NAMALWA (cell line): ENCODE measurements at places on chromosomes 11 and 22.
A peak's percentile ranks its signal among the peaks of the same experiment; 100 is the strongest.

- no peak for DNase-seq
Observed at GRCh38 chr22:32920032-32920628, 118.6 kb downstream of the TIMP3 start.

GRCh38 chr11:18526521-18527296 lies at the start of gene TSG101:
Gene TSG101 (minus strand): TSS chr11:18526942. CDS start chr11:18526816, 126 bp downstream.
- DNase-seq: peak; percentile 95

DNA sequence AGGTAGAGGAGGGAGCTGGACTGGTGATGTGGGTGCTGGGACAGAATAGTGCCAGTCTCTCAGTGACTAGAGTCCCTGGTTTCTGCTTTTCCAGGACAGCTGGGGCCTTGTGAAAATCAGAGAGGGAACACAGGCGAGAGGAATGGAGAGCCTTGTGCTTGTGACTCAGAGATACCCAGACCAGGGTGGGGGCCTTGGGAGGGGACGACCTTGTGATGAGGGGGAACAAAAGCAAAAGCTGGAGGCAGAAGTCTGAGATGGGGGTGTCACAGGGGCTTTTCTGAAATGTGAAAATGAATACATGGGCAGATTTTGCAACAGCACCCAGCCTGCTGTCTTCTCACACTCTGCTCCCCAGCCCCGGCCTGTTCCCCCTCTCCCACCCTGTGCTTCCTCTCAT lies 3.4 kb upstream of the NR1H3 start:
- DNase-seq: no peak

- no peak for DNase-seq
Observed at GRCh38 chr11:130872102-130872501, 44.2 kb downstream of the SNX19 start.

GRCh38 chr11:17026487-17027082 lies 12.4 kb upstream of the PLEKHA7 start:
- DNase-seq: no peak

GRCh38 chr11:32030875-32031503 lies 59.9 kb upstream of the RCN1 start:
- no peak for DNase-seq

DNA sequence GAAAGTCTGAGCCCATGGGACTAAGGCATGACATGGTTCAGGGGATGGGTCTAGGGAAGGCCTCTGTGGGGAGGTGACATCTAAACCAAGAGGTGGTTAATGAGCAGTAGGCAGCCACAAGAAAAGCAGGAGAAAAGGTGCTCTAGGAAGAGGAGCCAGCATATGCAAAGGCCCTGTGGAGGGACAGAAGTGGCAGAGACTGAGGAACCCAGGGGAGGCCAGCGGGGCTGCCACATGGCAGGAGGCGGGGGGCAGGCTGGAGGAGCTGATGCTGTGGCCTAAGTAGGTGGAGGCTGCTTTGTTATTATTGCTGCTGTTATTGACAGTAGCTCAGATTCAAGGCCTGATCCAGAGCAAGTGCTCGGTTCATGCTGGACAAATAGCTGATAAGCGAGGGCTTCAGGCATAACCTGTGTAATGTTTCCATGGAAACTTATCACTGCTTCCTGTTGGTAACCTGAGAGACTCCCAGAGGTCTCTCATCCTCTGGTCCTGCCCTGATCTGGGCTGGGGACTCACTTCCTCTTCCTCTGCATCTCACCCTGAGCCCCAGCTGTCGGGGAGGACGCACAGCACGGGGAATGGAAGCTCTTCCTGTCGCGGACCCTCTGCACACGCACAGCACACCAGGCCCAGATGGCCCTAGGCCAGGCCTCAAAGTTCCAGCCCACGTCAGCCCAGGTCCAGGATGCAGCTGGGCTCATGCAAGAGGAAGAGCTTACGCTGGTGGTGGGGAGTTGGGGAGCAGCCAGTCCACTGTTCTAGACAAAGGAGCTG lies 75.2 kb upstream of the TP53I11 start:
- peak; percentile 53 for DNase-seq

GRCh38 chr11:33656768-33657167 lies 43.9 kb downstream of the C11orf91 start:
- no peak for DNase-seq

DNA sequence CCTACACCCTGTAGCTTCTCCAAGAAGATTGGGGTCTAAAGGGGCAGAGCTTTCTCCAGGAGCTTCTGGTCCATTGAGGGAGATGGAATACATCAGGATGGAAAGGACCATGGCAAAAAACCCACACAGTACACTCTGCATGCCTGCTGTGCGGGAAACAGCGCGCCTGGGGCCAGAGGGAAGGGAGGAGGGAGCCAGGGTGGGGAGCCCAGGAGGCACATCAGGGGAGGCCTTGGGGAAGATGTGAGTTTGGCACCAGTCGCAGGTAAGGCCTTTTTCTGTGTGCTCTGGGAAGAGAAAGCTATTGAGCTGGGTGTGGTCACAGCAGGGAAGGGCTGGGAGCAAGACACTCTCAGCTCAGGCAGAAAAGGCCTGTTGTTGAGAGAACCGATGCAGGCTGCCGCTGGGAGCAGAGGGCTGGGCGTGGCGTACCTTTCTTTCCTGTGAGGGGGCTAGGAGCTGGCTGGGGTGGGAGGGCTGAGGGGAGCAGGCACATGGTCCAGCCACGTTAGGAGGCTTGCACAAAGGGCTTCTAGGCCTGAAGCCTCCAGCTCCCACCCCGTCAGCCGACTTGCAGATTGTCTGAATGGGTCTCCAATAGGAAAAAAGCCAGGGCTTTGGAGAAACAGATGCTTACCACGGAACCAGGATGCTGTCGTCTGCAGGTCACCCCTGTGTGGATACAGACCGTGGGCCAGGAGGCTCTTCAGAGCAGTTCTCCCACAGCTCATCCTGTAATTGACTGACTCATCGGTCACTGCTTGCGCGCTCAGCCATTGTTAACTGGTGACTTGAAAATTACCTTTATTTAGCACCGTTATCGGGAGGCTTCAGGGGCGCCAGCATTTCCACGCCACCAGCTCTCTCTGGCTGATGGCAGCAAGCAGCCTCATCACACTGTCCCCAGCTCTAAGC lies 237.3 kb downstream of the ST3GAL4 start:
- DNase-seq: no peak

- no peak for DNase-seq
Observed at GRCh38 chr11:64026575-64027205, 9.0 kb upstream of the FLRT1 start.

GRCh38 chr11:132610791-132611190 lies 921.5 kb downstream of the OPCML start:
- no peak for DNase-seq

DNA sequence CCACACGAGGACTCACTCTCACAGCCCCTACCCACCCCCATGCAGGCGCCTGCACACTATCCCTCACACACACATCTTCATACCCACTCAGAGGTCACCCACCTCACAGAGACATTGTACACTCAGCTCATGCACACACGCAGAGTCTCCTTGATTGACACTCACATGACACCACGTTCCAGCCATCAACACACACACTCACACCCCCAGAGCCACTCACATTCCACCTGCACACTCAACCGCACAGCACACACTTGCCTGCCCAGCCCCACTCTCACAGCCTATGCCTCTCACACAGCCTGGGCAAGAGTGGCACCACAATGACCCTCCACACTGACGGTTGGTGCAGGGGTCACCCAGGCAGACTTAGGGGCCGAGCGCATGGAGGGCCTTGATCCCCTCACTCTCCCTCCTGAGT lies 2.2 kb downstream of the SPI1 start:
- DNase-seq: no peak
